GM13976 (cell line): ENCODE measurements at places on chromosomes 16 and 17.

DNA sequence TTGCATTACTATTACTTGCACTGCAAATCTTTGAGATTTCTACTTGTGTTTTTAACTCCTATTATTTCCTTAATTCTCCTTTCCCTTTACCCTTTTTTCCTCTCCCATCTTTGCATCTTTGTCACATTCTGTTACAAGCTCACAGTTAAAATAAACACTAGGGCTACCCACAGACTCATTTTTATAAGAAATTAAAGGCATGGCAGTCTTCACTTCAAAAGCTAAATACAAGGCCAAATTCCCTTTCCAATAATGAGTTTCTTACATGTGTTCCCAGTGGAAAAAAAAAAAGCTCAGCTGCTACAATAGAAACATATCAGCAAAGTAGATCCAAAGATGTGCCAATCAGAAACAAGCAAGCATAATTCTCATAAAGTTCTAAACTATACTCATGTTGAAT lies 3.7 kb upstream of the BRIP1 start:
- no peak for DNase-seq

DNA sequence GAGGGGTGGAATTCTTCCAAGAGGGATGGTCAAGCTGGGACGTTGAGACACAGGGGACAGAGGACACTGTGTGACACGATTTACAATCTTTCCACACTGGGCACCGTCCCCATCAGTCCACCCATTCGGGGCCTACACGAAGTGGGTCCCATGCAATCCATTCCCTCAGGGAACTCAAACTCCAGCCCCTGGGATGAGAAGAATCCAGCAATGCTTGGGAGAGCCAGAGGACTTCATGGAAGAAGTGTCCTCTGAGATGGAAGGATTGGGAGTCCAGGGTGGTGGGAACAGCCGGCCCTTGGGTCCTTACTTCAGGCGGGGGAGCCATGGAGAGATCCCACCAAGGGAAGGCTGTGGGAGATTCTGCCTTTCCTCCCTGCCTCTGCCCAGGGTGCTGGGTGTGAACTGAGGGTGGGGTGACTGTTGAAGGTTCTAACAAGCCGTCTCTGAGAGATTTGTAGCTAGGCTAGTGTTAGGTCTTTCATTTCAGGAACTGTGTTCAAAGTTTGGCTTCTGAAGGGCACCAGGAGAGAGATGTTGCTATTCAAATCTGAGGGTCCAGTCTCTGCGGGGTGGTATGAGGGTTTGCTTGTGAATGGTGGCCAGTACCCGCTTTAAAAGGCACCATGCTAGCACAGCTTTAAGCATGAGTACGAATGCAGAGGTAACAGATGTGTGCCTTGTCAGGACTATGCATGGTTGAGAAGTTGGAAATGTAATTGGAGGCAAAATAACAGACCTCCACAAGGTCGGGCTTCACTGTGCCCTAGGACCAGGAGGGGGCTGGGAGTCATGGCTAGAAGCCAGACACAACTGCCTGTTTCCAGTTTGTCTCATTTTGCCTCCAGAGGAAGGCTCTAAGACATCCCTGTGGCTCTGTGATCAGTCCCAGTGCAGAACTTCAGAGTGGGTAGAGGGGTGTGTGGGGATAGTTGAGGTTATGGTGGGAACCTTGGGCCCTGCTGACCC lies 1.9 kb downstream of the ATP1B2 start:
- no peak for DNase-seq

DNA sequence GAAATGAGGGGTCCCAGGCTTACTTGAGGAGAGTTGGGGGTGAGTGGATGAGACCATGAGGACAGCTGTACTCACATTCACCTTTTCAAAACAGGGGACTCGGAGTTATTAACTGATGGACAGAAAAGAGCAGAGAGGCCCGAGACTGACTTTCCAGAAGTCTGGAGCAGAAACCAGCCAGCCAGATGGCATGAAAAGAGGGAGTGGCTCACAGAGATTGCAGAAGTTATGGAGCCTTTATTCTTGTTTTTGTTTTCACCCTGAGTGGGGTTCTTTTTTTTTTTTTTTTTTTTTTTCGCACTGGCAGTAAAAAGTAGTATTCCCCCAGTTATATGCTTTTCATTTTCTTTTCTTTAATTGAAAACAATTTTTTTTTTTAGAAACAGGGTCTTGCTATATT lies 18.9 kb downstream of the TVP23A start:
- no peak for DNase-seq

DNA sequence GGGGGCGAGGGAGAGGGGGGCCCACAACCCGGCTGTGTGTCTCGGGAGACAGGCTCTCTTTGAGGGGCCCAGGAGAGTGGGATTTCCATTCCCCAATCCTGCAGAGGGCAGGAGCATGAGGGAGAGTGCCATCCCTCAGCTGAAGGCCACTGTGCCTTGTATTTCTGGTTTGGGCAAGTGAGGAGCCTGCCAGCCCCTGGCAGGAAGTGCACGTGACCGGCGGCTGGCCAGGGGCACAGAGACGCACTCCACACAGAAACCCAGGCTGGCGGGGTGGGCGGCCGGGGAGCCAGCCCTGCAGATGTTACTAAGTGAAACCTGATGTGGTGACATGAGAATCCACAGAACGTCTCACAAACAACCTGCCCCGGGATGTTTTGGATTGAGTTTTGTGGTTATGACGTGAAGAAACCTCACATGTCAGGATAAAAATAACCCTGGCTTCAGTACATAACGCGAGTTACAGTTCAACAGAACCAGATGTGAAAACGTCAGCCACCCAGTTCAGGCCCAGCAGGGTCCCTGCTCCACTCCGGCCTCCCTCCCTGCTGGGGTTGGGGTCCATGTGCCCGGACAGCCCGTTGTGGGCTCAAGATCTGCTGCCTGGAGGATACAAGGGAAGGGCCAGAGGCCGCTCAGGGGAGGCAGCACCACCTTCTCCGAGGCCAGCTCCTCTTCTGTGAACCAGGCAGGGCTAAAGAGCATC lies 51.7 kb upstream of the MTSS2 start:
- DNase-seq = peak; percentile 91

DNA sequence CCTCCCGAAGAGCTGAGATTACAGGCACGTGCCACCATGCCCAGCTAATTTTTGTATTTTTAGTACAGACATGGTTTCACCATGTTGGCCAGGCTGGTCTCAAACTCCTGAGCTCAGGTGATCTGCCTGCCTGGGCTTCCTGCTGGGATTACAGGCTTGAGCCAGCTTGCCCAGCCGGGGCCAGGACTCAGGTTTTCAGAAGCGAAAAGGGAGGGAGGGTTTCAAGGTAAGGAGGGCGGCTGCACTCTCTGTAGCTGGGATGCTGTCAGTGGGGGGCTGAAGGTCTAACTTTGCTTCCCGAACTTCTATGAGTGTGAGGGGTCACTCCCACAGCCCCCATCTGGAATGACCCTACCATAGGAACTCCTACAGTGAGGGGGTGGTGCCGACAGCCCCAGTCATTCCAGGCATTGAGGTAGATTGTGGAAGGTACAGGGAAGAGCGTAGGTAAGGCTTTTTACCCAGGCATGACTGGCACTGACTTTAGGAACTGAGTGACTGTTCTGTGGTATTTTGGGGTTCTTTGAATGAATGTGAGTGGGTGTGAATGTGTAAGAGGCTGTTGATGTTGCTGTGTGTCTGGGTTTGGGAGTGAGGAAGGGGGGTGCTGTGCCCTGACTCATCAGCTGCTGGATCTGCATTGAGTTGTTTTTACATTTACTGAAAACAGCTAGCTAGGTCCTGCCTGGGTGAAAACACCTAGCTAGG lies 3.8 kb upstream of the C1QL1 start:
- DNase-seq = no peak

DNA sequence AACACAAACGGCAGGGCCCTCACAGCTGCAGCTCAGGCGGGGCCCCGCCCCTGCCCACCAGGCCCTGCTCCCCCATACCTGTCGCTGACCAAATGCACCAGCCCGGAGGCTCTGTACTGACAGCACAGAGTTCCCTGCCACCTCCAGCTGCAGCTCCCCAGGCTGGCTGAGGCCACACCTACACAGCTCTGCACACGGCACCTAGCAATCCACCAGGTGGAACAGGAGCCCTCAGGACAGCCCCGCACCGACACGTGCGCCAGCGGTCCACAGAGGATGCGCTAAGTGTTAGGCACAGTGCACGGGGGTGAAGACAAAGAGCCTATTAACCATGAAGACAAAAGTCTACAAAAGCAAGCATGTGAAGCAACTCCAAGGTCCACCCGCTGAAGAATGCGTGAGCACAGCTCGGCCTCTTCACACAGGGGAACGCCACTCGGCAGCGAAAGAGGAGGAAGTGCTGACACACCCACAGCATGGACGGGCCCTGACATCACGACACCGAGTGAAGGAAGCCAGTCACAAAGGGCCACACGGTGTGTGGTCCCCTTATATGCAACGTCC lies 5.4 kb downstream of the ZCCHC14 start:
- DNase-seq = no peak

- no peak for DNase-seq
These were observed 42.2 kb downstream of the PAFAH1B1 start for GRCh38 chr17:2635675-2636074.

DNA sequence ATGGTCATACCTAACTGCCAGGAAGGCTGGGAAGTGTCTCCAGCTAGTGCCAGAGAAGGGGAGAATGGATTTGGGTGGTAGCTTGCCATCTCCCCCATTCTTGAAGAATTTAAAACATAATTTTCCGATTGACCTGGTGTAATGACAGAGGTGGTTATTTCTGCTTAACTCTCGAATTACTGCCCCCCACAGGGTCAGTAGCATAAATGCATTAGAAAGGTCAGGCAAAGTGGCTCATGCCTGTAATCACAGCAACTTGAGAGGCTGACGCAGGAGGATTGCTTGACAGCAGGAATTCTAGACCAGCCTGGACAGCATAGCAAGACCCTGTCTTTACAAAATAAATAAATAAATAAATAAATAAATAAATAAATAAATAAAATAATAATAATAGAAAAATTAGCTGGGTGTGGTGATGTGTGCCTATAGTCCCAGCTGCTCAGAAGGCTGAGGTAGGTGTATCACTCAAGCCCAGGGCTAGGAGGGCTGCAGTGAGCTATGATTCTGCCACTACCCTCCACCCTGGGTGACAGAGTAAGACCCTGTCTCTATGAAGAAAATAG lies 27.5 kb downstream of the TMC7 start:
- no peak for DNase-seq

- no peak for DNase-seq
These were observed 12.4 kb upstream of the P2RX5 start for GRCh38 chr17:3708366-3708765.

- DNase-seq = no peak
These were observed 47.6 kb upstream of the IRX3 start for GRCh38 chr16:54334208-54334607.
